Stimulated activated naive CD4-positive, alpha-beta T cell treated with Interleukin-2 at 50 U/mL for 16 hours (primary cell): ENCODE measurements at places on chromosomes 1 and 21.

GRCh38 chr1:204108312-204109141 lies 35.6 kb downstream of the SOX13 start:
- DNase-seq, result no peak

- DNase-seq, result no peak
Observed at GRCh38 chr1:9888886-9889285, 21.2 kb downstream of the CTNNBIP1 start.

- no peak for DNase-seq
Observed at GRCh38 chr1:32801096-32801715, 16.0 kb downstream of the YARS1 start.

DNA sequence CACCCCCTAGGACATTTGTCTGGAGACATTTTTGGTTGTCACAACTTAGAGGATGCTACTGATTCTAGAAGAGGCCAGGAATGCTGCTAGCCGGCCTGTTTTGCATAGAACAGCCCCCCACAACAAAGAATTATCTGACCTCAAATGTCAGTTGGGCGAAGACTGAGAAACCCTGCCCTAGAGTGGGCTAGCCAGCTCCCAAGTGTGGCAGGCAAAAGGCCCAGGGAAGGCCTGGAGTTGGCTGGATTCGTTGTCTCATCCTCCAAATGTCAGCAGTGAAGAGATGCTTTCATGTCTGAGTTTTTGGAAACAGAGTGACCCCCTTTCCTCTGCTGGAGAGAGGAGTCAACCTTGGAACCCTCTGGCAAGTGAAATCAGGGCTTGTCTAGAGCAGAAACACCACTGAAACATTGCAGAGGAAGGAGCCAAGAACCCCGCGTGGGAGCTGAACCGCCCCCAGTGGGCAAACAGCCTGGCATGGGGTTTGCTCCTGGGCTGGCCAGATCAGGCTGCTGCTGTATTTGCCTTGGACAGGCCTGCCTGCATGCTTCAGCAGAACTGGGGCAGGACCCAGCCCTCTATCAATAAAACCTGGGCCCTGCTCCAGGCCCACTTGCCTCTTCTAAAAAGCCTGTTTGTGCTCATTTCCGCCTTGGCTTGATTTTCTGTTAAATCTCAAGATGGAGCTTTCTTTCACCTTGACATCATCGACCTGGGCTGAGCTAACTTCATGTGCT lies 32.9 kb downstream of the RASSF5 start:
- no peak for DNase-seq

DNA sequence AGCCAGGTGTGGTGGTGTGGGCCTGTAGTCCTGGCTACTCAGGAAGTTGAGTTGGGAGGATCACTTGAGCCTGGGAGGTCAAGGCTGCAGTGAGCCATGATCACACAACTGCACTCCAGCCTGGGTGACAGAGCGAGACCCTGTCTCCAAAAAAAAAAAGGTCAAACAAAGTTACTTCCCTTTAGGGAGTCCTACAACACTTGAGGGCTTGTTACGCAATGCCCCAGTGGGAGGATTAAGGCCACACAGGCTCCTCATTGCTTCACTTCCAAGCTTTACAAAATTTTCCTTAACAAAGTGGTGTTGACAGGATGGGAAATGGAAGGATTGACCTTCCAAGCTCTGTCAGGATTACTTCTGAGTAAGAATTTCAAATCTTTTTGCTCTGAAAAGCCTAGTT lies 6.2 kb upstream of the EXTL1 start:
- no peak for DNase-seq

- no peak for DNase-seq
Observed at GRCh38 chr1:22262583-22262982, 119.7 kb upstream of the WNT4 start.

DNA sequence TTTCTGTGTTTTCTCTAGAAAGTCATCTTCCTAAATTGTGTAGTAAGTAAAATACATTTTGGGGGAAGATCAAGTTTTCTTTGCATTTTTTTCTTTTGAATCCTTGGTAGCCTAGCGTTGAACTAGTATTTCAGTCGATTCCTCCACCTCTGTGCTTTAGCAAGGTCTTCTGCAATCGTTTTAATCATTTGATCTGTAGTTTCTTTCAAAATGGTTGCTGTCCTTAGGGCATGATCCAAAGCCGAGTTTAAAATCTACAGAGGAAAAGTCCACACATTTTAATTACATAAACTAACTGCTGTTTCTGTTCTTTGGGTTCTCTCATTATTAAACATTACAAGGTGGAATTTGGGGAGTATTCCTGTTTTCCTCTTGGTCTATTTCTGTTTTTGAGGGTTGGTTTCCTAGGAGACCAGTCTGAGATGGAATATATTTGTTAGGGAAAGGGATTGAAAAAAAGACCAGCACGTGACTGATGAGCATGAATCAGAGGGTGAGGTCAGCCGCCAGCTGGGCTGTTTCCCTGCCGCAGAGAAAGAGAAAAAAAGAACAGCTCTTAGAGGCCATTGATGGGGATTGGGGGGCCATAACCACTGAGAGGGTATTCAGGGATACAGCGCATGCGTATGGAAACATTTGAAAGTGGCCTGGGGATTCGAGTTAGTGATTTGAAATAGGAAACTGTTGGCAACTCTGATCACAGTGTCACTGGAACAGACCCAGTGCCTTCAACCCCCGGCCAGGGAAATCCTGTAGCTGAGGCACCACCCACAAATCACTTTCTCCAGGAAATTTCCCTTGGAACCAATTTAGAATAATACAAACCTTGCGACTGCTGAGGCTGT lies 40.6 kb downstream of the AKNAD1 start:
- DNase-seq, result no peak

DNA sequence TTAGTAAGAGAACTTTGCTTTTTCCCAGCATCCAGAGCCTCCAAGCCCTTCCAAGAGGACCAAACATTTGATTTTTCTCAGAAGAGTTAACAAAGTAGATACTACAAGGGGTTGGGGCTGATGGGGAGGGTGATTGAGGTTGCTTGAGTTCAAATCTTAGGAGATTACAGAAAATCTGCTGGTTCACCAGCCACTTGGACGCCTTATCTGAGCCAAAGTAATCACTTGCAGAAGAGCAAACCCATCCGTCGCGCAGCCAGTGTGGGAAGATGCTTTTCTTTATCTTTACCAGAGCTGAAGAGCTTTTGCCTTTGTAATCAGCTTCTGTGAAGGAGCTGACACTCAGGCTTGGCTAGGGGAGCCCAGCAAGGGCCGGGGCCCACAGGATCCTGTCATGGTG lies 91.9 kb upstream of the CTTNBP2NL start:
- DNase-seq, result no peak
